ENCODE measurements at places on chromosomes 4 and X. TPM values are rescaled to one million over a fixed set of nuclear protein-coding genes. Genes with fewer than 3 reads are reported as not detected.

DNA sequence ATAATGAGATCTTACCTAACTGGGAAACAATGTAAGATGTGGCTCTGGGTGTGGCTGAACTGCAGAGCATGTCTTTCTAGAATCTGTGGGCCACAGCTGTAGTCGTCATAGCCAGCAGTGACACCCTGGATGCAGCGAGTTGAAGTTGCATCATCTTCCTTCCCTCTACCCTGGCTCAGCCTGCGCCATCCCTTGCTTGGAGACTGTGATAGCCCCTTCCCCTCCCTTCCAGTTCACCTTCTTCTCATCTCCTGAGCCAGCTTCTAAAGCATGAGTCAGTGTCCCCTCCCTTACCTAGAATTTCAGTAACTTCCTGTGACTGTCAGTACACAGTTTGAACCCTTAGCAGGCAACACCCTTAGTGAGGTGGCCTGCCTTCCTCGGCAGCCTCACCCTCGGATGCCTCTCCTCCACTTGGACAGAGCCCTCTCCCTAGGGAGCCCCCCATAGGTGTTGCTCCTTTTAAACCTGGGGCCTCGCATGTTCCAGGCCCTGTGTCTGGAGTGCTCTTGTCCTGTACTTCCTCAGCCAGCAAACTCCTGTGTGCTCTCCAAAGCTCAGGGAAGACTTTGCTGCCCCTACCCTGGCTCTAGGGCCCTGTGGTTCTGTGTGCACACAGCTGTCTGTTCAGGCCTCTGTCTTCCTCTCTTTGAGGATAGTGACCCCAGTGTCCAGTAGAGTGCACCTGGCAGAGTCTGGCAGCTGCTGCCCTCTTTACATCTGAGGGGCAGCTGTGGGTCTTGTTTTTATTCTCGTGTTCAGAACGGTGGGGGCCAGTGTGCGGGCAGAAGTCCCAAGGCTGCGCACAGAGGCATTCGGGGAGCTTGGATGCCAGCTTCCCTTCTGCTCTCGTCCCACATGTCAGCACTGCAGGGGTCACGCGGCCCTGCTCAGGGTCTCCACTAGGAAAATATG, 43.7 kb upstream of the TADA2B start:
- no peak for DNase-seq

DNA sequence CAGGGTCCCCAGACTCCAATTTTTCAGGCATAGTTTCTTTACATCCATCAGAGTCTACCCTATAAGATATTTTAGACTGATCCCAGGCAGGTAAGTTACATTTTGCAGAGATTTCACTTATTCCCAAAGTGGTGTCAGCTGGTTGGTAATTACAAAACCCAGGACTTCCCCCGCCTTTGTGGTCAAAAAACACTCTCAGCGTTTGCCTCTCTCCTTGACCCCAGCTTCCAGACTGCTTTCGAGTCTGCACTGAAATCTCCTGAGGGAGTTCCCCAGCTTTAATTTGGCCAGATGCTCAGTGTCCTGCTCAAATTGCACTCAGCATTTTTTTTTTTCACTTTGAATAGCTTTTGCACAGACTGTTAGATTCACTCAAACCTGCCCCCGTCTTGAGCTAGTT, 11.2 kb upstream of the AMOT start:
- DNase-seq, result no peak

The VCX3A gene
- not detected for polyA plus RNA-seq

The TMSB15B gene
- 27.5 TPM for polyA plus RNA-seq

DNA sequence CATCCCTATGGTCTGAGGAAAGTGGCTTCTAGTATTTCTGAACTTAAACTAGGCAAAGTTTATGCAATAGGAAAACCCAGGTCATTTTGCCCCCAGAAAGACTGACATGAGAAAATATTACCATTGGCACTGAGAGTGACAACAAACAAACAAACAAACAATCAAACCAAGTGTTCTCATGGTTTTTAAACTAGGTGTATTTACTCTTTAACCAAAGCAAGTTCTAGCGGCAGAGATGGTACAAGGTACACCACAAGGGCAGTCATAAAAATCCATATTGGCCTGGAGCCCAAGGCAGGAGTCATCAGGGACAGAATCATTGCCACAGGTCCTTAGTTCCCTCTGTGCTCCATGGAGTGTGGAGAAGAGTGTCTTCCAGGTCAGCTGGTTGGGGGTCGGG, 26.0 kb upstream of the ENPEP start:
- DNase-seq, result no peak

DNA sequence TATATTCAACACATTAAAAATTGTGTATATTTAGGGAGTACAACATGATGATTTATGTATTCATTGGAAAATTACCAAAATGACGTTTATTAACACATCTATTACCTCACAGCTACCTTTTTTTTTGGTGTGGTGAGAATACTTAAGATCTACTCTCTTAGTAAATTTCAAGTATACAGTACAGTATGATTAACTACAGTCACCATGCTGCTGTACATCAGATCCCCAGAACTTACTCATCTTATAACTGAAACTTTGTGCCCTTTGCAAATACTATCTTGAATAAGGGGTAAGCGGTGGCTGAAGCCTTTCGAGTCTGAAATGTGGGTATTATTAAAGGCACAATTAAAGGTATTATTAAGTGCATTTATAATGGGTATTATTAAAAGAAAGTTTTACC, 976 bp downstream of the PHKA1 start:
- no peak for DNase-seq

GRCh38 chrX:14406225-14406624, 123.1 kb upstream of the GLRA2 start:
- no peak for DNase-seq
